Activated naive CD4-positive, alpha-beta T cell treated with anti-CD3 and anti-CD28 coated beads, Interleukin-2, amount 50 U/mL, for 16 hours (primary cell): ENCODE measurements at places on chromosomes 5 and 9.

GRCh38 chr9:100641166-100641565 lies 63.3 kb downstream of the CAVIN4 start:
- no peak for DNase-seq

DNA sequence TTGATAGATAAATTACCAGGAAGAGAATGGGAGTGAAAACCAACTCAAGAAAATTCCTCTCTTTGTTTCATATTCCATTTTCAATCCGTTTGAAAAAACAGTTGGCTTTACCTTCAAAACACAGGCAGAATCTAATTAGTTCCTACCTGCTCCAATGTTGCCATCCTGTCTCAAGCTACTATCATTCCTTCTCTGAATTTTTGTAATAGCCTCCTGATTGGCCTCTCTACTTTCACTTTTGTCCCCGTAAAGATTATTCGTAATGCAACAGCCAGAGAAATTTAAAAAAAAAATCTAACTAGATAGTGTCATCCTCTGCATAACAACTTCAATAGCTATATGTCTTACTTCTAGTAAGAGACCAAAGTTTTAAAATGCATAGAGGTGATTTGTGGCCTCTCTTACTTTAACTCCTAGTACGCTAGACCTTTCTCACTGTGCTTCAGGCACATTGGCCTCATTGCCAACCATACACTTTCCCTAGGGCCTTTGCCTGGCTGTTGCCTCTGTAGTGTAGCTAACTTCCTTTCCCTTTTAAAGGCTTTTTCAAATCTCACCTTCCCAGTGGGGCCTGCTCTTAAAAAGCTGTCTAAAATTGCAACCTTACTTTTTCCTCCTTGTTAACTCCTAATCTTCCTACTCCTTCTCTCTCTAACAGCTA lies 311.3 kb upstream of the GRIN3A start:
- no peak for DNase-seq

DNA sequence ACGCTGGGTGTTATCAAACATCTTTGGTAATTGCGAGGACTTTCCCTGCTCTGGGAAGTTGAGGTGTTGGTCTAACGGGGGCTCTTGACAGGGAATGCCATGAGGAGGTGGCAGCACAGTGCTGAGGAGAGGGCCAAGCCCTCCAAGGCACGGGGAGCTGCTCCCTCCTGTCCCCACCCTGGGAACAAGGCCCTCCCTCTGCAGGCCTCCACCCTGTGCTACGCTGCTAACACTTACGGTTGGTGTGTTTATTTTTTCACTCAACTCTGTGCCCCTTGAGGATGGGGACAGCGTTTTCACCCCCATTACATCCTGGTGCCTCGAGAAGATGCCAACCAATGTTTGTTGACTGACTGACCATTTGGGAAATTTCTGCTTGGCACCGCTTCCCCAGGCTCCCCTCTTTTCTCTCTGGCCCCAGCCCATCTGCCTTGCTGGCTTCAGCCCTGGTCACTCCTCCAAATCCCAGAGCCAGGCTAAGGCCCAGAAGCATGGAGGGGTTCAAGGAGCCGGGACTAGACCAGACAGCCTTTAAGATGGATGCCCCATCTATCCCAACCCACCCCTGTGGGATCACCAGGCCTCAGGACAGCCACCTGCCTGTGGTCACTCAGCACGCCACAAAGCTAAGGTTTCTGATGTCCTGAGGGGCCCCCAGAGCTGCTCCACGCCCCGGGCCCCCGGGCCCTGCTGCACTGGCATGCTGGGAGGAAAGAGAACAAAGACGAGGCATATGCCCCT lies 125.7 kb downstream of the BARX1 start:
- no peak for DNase-seq

- no peak for DNase-seq
Observed at GRCh38 chr5:158466191-158466590, 607.2 kb upstream of the CLINT1 start.

DNA sequence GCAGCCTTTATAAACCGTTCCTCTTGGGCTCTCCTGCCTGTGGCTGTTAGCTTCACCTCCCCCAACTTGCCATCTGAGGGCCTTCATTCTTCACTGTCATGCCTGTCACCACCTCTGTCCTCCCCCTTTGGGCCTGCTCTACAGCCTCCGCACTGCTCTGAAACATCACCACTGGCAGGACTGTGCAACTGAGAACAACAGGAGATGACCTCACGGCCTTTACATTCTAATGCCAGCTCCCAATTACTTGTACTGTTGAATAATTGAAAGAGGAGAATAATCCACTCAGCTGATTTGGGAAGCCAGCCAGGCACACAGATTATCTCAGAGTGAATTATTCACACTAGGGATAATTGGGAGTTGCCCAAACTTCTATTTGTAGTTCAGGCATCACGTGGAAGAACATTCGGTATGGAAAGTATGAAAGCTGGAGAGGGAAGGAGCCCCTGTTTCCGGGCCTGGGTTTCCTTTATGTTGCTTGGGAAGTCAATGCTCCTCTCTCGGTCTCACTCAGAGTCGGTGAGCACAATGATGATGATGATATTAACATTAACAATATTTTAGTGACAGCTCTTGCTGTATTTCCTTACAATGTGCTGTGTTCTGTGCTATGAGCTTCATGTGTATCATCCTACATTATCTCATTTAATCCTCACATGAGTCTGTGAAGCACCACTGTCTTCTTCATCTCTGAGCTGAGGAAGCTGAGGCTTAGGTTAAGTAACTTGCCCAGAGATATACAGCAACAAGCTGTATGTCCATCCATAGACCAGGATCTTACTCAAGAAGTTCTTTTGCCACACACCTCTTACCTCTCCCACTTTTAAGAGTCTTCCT lies 99.3 kb upstream of the LRRTM2 start:
- no peak for DNase-seq

GRCh38 chr5:161378701-161379100 lies 167.8 kb downstream of the GABRB2 start:
- no peak for DNase-seq

GRCh38 chr5:78591138-78591612 lies 57.4 kb downstream of the LHFPL2 start:
- DNase-seq: no peak

DNA sequence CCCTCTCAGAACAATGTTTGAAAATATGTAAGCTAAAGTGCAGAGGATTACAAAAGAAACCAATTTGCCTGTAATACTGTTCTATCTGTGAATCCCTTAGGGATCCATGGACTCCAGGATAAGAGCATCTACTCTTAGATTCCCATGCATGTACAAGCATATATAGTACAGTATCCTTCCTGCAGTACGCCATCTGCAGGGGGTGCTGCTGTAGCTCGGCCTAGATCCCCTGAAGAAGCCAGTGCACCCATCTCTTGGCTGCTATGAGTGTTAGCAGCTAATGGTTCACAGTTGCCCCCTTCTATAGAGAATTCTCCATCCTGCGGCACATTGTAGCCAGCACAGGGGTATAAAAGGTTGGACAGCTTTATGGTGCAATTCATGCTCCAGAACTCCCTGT lies 61.8 kb upstream of the SLC30A5 start:
- DNase-seq: no peak

- DNase-seq: no peak
Observed at GRCh38 chr9:95028853-95029219, 288.7 kb downstream of the FANCC start.

DNA sequence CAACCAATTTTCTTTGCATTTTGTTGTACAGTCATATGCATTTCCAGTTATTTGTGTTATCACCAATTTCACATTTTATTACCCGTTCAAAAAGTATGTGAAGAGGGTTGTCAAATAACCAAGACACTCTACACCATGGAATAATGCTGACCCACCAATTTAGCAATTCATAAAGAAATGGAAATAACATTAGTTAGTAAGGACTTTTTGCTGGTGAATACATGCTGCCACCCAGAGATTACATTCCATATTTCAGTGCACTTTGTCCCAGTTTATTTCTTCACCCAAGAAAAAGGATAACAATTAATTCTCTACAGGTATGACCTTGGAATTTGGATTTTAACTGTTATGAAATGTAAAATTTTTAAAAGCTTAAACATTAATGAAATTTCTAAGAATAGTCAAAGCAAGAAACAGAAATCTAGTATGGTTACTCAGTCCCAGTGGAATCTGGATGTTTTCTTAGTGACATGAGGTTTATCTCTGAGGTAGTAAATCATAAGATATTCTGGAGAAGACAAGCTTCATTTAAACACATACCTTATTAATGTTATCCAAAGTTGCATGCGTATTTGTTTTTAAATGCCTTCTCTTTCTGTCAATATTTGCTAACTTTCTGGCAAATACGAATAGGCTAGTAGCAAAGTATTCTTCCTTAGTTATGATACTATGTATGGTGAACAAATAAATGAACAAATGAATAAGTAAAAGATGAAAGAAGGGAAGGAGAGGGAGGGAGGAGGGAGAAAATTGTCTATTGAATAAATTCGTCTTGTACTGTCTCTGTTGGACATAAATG lies 100.6 kb downstream of the CETN3 start:
- DNase-seq: no peak

DNA sequence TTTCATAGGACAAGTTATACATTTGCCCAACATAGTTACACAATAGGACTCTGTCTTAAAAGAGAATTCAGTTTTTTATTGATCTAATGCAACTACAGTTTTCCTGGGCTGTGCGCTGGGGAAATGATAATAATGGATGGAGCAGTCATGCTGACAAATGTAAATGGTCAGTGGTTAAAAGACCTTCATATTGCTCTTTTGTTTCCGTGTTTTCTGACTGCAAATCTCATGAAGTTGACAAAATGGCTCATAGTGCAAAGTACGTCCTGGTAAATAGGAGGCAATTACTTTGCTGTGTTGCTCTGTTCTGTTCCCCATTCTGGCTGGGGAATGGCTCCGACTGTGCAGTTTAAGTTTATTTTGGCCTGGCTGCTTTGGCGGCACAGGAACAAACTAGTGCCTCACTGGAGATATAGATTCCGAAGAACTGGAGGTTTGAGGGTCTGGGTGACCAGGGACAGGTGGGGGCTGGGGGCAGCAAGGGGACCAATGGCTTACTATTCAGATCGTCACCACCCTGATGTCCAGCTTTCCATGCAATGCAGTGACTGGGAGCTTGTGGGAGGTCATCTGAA lies 54.3 kb downstream of the PTTG1 start:
- DNase-seq: no peak

GRCh38 chr5:57853929-57854697 lies 371.5 kb upstream of the ACTBL2 start:
- no peak for DNase-seq

- no peak for DNase-seq
Observed at GRCh38 chr9:109297899-109298298, 23.0 kb downstream of the EPB41L4B start.

- DNase-seq: no peak
Observed at GRCh38 chr5:10528056-10528816, 35.6 kb upstream of the ANKRD33B start.

GRCh38 chr5:84378961-84379360 lies 5.7 kb downstream of the EDIL3 start:
- DNase-seq: no peak

DNA sequence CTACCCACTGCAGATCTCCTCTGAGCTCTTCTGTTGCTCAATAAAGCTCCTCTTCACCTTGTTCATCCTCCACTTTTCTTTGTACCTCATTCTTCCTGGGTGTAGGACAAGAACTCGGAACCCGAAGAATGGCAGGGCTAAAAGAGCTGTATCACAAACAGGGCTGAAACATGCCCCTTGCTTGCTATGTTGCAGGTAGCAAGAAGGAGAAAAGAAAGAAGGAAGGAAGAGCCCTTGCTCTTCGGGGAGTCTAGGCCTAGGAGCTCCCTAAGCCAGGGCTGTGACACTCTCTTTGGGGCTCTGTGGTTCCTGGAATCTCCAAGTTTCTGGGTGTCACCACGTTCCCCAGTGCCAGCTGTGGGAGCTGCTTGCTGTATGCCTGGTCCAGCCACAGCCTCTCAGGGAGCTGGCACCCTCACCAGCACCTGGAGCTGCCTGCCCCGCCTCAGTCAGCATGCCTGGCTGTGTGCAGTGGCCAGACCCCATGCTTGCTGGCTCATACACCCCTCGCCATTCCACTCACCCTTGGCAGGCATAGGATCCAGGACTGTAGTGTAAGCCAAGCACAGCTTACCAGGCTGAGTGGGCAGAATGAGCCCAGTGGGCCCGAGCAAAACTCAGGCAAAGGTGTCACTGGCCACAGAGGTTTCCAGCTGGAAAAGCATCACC lies 274.8 kb upstream of the ADRA1B start:
- no peak for DNase-seq

GRCh38 chr5:68369457-68370125 lies 154.0 kb downstream of the PIK3R1 start:
- peak; percentile 40 for DNase-seq

DNA sequence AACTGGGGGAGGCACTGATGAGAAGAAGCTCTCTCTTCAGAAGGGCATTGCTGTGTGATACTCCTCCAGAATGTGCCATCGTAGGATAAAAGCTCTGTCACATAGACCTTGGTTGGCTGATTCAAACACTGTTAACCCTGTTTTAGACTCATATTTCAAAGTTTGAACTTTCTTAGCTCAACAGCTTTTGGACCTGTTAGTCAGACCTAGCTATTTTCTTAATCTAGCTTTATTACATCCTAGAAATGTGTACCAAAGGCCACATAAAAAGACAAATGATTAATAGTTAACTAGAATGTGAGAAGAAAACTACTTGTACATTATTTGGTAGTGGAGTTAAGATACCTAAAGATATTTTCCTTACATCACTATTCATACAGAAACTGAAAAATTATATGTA lies 4.3 kb downstream of the RHOBTB3 start:
- no peak for DNase-seq

DNA sequence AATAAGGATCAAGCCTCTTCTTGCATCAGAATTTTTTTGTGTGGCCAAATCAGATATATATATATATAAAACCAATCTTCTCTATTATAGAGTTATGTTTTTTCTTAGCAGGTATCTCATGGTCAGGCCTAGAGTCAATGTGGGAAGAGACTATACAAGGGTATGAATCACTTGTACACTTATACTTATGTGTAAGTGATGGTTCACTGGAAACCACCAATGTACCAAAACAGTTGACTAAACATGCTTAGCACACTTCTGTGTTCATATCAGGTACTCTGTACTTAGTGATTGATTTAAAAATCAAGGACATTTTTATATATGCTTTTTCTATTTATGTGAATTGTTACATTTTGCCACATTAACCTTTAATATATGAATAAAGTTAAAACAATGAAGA lies 92.6 kb downstream of the CWC27 start:
- no peak for DNase-seq

- DNase-seq: no peak
Observed at GRCh38 chr9:130997395-130997684, 11.6 kb upstream of the LAMC3 start.

DNA sequence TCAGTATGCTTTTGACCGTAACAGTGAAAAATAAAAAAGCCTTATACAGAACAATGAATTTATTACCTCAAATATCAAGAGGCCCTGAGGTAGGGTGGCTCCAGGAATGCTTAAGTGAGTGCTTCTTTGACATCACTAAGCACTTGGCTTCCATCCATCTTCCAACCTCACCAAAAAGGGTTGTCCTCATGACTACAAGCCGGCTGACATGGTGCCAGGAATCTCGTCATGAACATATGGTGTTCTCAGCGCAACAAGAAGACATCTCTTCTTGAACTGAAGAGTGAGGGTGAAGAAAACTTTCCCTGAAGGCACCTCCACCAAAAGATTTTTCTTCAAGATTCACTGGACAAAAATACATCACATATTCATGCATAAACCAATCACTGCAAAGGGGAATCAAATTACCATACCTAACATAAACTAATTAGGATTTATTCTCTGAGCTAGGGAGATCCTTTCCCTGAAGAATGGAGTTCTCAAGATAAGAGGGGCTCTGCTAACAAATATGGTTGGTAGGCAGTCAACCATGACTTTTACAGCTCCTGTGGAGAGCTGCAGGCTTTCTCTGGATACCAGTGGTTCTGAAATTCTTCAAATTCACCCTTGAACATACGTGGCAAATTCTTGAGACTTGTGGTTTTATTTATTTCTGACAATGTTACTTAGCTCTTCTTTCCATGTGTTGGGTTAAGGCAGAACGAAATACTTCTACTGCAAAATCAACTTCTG lies 49.5 kb downstream of the AGXT2 start:
- no peak for DNase-seq
